ENCODE measurements at places on chromosomes 11 and 22.

- no peak for DNase-seq
Observed at GRCh38 chr11:104897891-104898684, at the start of gene CASP12. CASP12 (minus strand) TSS chr11:104898460.

GRCh38 chr22:29559853-29560252 lies 6.3 kb upstream of the THOC5 start:
- DNase-seq, result no peak

- no peak for DNase-seq
Observed at GRCh38 chr11:6616596-6617250, 2.5 kb downstream of the TPP1 start.

GRCh38 chr11:71198141-71198822 lies 54.1 kb downstream of the SHANK2 start:
- no peak for DNase-seq

GRCh38 chr22:43859176-43859575 lies 3.1 kb downstream of the SULT4A1 start:
- DNase-seq, result no peak
